Astrocyte of the hippocampus (primary cell): ENCODE measurements at places on chromosomes 5 and 9.

GRCh38 chr9:88544245-88544644 lies 9.3 kb downstream of the NXNL2 start:
- DNase-seq: no peak

DNA sequence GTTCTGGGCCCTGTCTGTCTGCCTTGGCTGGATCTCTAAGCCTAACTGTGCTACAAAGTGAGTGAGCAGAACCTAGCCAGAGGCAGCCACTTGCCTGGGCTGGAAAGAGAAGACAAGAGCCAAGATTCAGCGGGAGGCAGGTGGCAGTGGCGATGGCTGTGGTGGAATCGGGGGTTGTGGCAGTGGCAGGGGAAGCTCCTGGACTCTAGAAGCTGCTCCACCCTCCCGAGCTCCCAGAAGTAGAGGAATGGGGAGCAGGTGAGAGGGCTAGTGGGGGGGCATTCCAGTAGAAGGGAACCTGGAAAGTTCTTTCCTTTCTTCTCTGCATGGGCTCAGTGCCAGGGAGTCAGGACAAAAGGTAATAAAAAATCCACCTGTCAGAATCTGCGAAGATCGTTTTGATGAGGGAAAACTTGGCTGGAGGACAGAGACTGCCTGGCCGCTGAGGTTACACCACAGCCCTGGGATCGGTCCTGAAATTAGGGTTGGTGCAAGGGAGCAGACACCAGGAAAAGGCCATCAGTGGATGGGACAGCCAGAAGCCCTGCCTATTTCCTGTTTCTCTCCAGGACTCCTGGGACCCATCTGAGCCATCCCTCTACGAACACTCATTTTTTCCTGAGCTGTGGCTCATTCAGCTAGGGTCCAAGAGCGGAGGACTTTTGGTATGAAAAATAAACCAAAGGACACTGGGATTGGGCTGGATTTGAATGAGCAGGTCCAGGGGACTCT lies 1.6 kb downstream of the CRAT start:
- no peak for DNase-seq

DNA sequence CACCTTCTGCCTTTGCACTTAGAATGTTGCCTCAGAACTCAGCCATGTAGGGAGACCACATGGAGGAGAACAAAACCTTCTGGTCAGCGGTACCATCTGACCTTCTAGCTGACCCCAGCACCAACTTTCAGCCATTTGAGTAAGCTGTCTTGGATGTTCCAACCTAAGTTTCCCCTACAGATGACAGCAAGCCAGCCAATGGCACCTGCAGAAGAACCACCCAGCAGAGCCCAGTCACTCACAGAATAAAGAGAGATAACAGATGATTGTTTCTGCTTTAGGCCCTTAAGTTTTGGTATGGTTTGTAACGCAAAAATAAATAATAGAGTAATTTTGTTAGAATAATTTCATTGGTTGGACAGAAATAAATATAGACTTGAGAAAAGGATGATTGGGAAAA lies 10.4 kb downstream of the DNAH5 start:
- no peak for DNase-seq

DNA sequence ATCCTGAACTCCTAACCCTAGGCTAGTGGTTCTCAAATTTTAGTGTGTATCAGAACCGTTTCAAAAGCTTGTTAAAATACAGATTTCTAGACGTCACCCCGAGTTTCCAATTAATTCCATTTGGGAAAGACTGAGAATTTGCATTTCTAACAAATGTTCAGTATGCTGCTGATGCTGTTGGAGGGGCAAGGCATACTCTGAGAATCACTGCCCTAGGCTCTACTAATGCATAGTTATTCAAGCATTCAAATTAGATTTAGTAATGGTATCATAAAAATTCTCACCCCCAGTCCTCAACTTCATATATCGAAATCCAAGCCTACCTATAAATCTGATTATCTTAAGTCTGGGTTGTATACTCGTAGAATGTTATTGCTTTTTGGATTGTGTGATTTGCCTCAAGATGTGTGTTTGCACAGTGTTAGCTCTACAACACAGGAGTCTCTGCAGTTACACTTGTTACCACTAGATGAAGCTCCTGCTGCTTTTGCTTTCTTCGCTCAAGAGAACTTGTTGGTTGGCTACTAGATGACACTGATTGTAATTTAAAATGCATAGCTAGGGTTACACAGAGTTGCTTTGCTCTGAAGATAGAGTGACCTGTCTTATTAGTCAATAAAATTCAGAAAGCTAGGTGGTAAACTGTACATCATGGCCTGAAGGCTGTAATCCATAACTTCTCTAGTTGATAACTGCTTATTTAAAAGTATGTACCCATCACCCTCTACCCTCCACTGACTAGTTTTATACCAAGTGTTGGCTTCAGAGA lies 7.5 kb upstream of the ERAP2 start:
- DNase-seq: peak; percentile 75

DNA sequence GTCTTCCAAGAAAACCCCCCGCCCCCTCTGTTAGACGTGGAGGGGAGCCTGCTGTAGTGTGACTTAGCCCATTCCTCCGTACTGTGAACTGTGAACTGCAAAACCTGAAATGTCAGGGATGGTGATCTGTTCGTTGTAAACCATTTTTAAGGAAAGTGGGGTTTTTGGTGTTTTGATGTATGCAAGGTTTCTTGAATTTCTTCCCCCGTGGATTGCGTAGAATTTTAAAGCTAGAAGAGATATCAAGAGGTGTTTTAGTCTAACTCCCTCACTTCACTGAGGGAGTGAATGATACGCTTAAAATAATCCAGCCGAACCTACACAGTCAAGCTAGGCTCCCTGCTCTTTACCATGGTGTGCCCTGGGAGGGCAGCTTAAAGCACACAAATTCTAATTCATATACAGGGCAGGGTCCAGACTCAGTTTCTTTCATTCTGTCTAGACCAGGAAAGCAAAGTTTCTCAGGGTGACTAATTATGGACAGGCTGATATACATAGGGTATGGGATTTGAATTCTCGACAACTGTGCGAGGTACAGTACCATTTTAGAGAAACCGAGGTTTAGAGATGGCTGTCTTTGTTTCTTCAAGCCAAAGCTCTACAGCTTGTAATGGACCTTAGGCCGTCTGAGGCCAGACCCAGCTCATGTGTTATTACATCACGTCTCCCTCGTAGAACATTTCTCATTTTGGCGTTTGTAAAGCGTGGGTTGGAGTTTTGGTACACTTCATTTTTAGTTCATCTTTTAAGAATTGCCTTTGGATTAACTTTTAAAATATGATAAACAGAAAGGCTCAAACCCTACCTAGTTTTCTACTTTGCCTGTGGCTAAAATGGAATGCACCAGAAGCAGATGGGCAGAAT lies 2.7 kb downstream of the PTGER4 start:
- no peak for DNase-seq

DNA sequence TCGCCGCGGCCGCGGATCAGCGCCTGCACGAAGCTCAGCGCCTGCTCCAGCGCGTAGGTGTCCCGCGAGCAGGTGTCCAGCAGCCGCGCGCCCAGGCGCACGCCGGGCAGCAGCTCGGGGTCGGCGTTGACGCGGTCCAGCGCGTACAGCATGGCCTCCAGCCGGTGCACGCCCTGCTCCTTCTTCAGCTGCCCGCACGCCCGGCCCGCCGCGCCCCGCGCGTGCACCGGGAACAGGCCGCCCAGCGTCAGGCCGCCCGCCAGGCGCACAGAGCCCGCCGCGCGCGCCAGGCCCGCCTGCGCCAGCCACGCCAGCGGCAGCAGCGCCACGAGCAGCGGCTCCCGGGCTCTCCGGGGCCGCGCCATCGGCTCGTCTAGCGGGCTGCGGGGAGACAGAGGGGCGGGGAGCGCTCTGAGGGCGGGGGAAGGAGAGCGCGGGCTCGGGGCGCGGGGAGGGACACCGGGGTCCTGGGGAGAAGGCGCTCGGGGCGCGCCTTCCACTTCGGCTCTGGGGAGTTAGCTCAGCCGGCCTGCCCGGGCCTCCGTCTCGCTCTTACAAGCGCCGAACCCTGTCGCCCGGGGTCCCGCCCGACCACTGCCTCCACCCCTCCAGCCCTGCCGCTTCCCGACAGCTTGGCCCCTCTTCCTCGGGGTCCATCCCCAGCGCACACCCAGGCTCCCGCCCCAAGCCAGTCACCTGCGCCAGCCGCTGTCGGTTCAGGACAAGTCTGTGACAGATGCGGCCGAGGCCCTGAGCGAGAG lies at the start of gene GRM6:
Gene GRM6 (minus strand): TSS at position 741 of the 761 bp plus-strand sequence. CDS start 376 bp downstream, at position 365.
- peak; percentile 29 for DNase-seq

- DNase-seq: no peak
Observed at GRCh38 chr9:93617273-93617672, 40.9 kb downstream of the PHF2 start.

DNA sequence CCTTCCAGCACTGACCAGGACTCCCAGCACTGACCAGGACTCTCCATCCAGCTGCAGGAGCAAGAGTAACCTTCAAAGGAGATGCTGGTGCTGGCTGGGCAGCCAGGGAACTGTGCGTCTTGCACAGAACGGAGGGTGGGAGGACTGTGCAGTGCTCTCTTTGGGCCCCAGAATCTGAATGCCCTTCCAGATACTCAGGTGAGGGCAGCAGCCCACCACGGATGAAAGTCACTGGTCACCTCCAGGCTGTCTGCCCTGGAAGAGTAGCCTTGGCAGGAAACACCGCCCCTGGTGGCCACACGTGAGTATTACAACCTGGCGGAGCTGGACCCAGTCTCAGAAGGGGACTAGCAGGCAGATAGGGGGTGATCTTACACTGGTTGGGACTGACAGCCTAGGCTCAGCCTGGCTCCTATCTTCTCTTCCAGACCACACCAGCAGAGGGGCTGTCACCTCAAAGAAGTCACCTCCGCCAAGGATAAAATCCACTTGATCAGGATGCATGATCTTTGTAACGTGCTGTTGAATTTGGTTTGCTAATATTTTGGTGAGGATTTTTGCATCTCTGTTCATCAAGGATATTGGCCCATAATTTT lies 4.8 kb upstream of the SARDH start:
- peak; percentile 84 for DNase-seq

DNA sequence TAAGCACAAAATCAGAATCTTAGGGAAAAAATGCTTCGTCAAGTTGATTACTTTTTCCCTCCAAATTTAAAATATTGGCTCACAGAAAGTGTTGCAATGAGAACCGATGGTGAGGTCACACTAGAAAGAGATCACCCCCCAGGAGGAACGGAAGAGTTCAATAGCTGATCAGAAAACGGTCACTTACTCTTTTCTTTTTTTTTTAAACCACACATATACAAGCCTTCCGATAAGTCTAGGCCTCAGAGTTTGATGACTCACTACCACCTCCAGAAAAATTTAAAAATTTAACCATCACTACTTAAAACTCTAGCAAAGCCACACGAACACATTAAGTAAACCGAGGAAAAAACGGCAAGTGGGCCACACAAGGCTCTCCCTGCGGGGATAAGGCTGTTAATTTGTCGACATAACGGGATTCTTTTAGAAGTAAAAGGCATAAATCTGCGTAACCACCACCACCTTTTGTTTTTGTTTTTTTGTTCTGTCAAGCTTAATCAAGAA lies 1.2 kb downstream of the SURF4 start:
- DNase-seq: peak; percentile 51

DNA sequence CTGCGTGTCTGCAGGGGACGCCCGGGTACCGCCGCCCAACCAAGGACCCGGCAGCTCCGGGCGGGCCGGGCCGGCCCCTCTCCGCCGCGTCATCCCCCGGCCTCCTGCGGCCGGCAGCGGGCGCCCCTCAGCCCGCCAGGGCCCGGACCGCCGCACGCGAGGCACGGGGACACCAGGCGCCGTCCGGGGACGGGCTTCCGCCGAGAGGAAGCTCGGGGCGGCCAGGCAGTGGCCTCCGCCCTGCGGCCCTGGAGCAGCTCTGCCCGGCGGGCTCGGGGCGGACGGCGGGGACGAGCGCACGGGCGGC lies 373 bp downstream of the FBXW5 start:
- peak; percentile 83 for DNase-seq

DNA sequence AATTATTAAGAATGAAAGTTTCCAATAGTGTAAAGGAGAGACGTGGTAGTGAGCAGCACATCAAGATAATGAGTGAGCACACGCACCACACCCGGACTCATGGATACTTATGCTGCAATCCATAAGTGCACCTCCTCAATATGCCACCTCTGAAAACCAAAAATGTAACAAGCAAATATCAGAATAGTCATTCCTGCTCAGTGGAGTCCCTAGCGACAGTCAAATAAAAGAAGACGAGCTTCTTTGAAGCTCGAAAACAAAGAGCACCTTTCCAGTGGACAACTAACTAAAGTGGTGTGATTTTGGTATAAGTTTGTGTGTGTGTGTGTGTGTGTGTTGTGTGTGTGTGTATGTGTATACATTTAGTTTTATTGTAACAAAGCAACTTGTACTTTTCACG lies 241.3 kb downstream of the DEPDC1B start:
- DNase-seq: no peak
